T-helper 1 cell treated with Interleukin-12 subunit alpha and Interleukin-12 subunit beta and Interleukin-4 antibody, amounts not matched to agents 30 ng/mL and 1 ng/mL, for 36 hours (primary cell): ENCODE measurements at places on chromosomes 11 and 22. TPM values are rescaled to one million over a fixed set of nuclear protein-coding genes. Genes with fewer than 3 reads are reported as not detected.

Gene UBQLN3
- 0.20 TPM in 1 of 2 replicates, not detected in the other for total RNA-seq

Gene CLCF1
- 0.15 and 0.29 TPM in 2 replicates for total RNA-seq

Gene PUS3
- total RNA-seq, result 10.6 and 17.5 TPM in 2 replicates

Gene TYMP
- total RNA-seq, result 165 and 173 TPM in 2 replicates

Gene F2
- total RNA-seq, result 0.71 TPM in 1 of 2 replicates, not detected in the other

Gene NAALAD2
- not detected in 2 replicates for total RNA-seq

Gene POU2AF3
- total RNA-seq, result not detected in 2 replicates

Gene RASD2
- 0.05 TPM in 1 of 2 replicates, not detected in the other for total RNA-seq

Gene KRTAP5-2
- total RNA-seq, result not detected in 2 replicates

Gene FERMT3
- 230 and 241 TPM in 2 replicates for total RNA-seq
